ENCODE measurements at places on chromosomes 2 and 18.

DNA sequence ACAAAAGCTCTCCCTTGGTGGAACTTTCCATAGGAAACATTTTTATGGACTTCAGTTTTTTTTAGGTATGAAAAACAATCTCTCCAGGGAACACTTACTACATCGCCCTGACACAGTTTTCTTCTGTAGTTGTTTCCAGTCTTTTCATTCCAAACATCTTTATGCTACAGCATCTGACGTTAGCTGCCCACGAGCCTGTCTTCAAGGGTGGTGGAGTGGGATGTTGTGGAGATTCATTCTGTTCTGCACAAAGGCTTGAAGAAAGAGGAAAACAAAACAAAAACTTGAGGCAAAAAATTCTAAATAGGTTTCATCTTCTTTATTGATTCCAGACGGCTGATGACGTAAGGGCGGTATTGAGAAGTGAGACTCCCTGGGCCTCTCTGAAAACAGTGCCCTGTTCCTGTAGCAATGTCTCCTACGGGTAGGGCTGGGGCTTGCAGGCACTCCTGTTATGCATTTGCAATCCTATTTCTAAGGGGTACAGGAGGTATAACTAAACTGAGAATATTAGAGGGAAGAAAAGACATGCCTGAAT, 375.0 kb downstream of the RNF144A start:
- no peak for DNase-seq

DNA sequence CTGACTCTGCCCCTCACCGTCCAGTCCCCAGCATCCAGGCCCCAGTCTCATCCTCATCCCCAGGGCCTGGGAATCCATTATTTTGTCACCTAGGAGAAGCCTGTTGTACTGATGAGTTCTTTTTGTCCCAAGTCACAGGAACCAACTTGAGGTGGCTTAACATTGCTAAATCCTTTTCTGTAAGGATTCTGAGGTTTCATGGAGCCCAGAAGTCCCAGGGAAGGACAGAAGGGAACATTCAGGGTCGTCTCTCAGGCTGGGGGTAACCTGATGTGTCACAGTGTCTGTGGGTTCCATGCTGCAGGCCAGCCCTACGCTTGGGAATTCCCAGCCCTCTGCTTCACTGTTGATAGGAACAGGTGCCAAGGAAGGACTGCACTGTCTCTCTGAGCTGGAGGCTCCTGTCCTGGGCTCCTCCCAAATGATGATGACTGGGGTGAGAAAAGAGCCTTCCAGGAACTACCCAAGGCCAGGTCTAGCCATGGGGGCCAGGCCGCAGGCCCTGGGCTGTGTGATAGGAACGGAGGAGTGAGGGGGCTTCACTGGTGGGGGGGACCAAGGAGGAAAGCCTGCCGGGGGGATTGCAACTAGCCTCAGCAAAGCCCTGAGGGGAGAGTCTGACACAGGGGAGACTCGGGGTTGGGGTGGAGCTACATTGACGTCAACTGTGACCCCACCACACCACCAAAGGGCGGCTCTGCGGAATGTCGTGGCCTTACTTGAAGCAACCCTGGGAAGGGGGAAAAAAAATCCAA, 145.7 kb downstream of the SMAD7 start:
- no peak for DNase-seq

DNA sequence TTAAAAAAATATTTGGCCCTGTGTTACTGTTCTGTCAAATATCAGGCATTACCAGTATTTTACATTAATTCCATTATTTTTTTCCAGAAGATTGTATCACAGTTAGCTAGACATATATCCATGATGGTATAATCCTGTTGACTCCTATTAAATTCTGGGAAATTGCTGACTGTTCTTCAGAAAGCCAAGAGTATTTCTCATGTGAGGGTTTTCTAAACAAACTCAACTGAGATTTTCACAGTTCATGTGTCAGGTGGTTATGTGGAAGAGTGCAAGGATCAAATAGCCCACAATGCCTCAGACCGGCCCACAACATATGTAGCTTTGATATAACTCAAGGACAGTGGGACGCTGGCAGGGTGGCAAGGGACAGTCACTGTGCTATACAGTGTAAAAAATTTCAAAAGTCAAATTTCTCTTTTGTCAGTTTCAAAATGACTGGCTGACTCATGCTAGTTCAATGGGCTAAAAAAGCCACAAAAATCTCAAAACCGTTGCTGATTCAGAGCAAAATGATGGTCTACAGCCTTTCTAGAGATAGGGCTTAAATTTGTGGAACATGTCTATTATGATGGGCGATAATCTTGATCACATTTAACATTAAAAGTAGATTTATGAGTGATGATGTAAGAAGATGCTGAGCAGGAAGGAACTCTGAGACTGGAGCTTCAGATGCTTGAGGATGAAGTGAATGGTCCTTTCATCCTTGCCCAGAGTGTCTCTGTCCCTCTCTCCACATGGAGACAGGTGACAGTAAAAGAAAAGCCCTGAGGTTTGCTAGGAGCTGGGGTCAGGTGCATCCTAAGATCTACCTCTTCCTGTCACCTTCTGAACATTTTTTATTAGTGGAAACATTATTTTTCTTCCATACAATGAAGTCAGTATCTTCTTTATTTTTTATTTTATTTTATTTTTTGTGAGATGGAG, 175.8 kb upstream of the PIEZO2 start:
- no peak for DNase-seq

GRCh38 chr2:174606336-174606735, 8.7 kb upstream of the WIPF1 start:
- no peak for DNase-seq

- no peak for DNase-seq
Observed at GRCh38 chr2:70328921-70329561, 27.2 kb upstream of the FAM136A start.

- peak; percentile 5 for DNase-seq
Observed at GRCh38 chr2:28683100-28683706, 68.4 kb upstream of the PPP1CB start.

GRCh38 chr18:51168960-51169662, 28.4 kb downstream of the MEX3C start:
- no peak for DNase-seq

GRCh38 chr18:2625217-2625616, 30.3 kb upstream of the SMCHD1 start:
- DNase-seq: no peak

DNA sequence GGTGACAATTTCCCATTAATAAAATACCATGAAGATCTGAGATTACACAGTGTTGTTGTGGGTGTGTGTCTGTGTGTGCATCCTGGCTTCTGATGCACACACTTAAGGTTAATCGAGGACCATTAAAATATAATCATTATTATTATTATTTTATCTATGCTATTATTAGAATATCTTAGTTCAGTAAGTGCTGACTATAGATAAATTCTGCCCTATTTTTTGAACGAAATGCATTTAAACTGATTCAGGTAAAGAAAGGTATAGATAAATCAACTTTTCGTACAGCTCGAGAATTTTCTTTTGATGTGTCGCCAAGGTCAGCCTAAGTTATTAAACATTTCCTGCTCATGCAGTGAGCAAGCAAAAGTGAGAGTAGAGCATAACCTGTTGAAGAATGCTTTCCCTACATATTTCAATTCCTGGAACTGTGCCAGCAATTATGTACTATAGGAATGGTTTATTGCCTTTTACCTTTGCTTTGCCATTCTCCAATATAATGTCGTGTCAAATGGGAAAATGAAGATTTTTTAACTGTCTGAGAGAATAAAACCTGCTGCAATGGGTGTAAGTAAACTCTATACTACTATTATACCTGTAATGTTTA, 25.8 kb downstream of the KCNJ3 start:
- no peak for DNase-seq

GRCh38 chr2:34729845-34730244, 1130.7 kb upstream of the FAM98A start:
- no peak for DNase-seq

DNA sequence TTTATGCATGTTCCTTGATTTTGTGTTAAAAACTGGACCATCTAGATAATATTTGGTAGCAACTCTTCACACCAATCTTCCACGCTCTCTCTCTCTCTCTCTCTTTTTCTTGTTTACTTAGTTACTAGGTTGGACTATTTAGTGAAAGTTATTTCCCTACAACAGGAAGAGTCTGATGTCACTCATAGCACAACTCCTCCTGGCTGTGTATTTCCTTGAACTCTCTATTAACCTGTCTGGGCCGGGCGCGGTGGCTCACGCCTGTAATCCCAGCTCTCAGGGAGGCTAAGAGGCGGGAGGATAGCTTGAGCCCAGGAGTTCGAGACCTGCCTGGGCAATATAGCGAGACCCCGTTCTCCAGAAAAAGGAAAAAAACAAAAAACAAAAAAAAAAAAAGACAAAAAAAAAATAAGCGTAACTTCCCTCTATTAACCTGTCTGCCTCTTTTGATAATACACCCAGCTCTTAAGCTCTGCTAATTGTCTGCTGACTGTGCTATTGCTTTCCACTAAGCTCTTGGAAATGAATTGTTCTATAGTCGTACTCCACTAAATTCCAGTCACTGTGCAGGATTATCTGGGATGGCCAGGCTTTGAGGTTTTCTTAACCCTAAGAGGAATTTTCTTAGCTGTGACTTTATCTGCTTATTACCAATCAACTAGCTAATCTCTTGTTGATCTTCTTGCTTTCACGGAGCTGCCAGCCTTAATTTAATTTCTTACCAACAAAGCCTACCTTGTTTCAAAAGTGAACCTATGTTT, 18.1 kb upstream of the CDH19 start:
- no peak for DNase-seq

GRCh38 chr18:63844254-63844653, 43.3 kb upstream of the SERPINB2 start:
- DNase-seq: peak; percentile 51

DNA sequence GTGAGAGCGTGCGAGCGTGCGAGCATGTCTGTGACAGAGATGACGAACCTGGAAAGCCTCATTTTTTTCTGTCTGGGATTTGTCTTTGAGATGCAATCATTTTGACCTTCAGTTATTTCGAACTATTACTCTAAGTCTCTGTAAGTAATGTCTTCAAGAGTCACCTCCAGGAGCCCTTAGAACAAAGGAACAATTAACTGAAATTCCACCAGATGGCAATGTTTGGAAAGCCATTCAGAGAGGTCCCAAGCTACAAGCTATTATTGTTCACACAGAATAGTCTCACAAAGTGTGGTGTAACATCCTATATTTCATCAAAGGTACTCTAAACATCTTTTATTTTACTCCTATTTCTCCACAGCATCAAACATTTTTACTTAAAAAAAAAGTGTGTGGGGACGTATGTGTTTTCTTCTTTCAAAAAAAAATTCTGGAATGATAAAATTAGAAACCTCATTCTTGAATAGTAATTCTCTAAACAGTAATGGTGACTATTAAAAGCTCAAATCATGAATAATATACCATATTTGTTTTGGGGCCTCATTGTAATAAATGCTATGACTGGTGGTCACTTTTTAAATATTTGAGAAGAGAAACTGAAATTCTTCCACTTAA, 35.1 kb upstream of the MAPRE2 start:
- DNase-seq: peak; percentile 81

- no peak for DNase-seq
Observed at GRCh38 chr2:238304116-238304515, 15.7 kb upstream of the PER2 start.

DNA sequence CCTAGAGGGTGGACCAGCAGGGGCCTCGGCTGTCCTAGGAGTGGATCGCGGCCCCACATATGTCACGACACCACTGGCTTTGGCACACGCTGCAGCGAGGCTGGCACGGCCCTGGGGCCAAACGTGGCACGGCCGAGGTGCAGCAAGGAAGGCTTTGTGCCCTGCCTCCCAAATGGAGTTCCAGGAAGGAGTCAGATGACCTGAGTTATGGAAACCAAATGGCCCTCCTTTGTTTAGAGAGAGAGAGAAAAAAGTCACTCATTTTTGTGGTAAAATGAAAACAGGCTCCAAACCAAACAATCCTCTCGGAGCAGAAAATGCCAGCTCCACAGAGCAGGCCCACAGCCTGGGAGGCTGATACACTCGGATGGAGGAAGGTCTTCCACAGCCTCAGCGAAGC, 105.6 kb downstream of the ANTXR1 start:
- DNase-seq: no peak

- DNase-seq: no peak
Observed at GRCh38 chr2:152811916-152812315, 93.5 kb downstream of the ARL6IP6 start.

- no peak for DNase-seq
Observed at GRCh38 chr2:234447963-234448362, 48.9 kb downstream of the ARL4C start.
